ENCODE measurements at places on chromosomes 11 and 22.
A peak's percentile ranks its signal among the peaks of the same experiment; 100 is the strongest.

DNA sequence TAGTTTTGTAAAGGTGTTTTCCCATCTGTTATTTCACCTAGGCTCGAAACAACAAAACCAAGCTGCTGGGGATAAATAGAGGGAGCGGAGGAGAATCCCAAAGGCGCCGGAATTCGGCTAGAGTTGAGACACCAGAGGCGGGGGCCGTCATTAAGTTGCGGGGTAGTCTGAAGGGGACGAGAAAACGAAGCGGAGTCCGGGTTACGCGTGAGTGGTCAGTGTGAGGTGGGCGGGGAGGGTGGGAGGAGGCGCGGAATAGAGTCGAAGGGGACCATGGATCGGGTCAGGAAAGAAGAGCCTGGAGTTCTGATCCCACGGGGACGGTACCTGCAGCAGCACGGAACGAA is 361 bp downstream of the SRPRA start:
- DNase-seq = no peak

- DNase-seq = peak; percentile 44
Measured at GRCh38 chr22:50599816-50600455, 657 bp upstream of the MAPK8IP2 start.

- DNase-seq = no peak
Measured at GRCh38 chr22:45585437-45585755, 82.7 kb downstream of the FBLN1 start.

GRCh38 chr11:117944554-117944953 is 15.4 kb upstream of the TMPRSS13 start:
- DNase-seq = no peak

- no peak for DNase-seq
Measured at GRCh38 chr22:37893583-37893983, 12.5 kb upstream of the MICALL1 start.
